Liver (tissue), 10 donors: ENCODE measurements at places on chromosomes 5 and 9. TPM values are rescaled to one million over a fixed set of nuclear protein-coding genes. Genes with fewer than 3 reads are reported as not detected.

The TMEM174 gene
- total RNA-seq = not detected

The GRIA1 gene
- total RNA-seq = not detected

The RNF183 gene
- not detected for total RNA-seq

The FBP2 gene
- total RNA-seq = not detected

- no peak for DNase-seq
Measured at GRCh38 chr5:67204821-67205220, 8.2 kb upstream of the CD180 start.

The LRRC19 gene
- 1.8 TPM for total RNA-seq

GRCh38 chr5:179121667-179122111 is 61.5 kb downstream of the ZNF354C start:
- no peak for DNase-seq

The C9orf152 gene
- not detected for total RNA-seq

GRCh38 chr5:149466457-149466972 is 84.7 kb downstream of the CSNK1A1 start:
- no peak for DNase-seq

The ARL14EPL gene
- total RNA-seq = not detected

DNA sequence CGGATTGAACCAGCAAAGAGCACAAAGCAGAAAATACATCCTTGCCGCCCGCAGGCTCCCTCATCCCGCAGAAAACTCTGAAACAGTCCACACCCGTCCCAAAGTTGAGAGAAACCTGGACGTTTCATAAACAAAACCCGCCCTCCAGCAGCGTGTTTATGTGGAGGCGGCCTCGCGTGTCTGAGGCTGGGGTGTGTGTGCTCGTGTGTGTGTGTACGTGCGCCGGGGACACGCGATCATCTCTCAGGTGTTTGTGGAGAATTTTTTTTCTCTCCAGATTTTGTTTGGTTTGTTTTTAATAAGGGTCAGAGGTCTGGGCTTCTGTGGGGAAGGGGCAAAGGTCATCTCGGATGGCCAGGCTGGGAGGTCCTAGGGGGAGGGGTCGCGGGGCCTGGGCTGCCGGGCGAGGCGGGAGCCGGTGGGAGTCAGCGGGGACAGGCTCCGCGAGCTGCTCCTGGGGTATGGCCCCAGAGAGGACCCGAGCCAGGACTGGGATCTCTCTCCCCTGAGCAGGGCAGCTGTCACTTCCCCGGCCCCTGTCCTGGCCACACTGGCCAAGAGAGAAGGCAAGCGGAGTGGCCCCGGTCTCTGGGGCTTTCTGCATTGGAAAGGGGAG is 206.4 kb downstream of the C9orf50 start:
- peak; percentile 63 for DNase-seq

- no peak for DNase-seq
Measured at GRCh38 chr5:95738072-95738471, 6.9 kb downstream of the RHOBTB3 start.

The IL7R gene
- 1.5 TPM for total RNA-seq

- no peak for DNase-seq
Measured at GRCh38 chr5:177520916-177521513, 4.3 kb upstream of the DDX41 start.

DNA sequence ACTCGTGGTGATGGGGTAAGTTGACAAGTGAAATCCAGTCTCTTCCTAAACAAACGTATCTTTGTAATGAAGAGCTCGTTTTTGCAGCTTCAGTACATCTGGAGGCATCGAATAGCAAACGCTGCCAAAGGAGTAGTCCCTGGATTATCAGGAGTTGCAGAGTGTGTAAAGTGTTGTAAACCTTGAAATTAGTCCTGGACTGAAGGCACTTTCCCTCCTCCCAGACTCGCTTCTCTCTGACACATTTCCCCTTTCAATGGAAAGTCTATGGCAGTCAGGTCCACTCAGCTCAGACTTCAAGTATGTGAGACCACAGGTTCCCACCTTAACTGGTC is 1.5 kb upstream of the PBX3 start:
- no peak for DNase-seq

The ENTREP1 gene
- total RNA-seq = 0.09 TPM

The FRRS1L gene
- 0.08 TPM for total RNA-seq

GRCh38 chr9:29822458-29822857 is 2249.2 kb upstream of the C9orf72 start:
- no peak for DNase-seq

GRCh38 chr5:98065261-98065909 is 708.1 kb upstream of the RGMB start:
- no peak for DNase-seq

The GMCL2 gene
- not detected for total RNA-seq

The LCN2 gene
- total RNA-seq = 7.0 TPM

GRCh38 chr5:160750938-160751657 is 100.9 kb downstream of the ATP10B start:
- no peak for DNase-seq

The ACOT12 gene
- 16.9 TPM for total RNA-seq

DNA sequence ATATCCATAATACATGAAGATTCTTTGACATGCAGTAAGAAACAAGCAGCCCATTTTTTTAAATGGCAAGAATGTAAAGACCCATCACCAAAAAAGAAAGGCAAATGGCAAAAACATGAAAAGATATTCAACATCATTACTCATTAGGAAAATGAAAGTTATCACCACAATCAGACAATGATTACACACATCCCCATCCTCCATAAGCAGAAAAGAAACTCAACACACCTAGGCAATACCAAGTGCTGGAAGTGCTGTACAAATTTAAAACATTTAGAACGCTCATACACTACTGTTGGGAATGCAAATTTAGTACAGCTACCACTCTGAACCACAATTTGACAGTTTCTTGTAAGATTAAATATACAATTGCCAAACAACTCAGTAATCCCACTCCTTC is 466.7 kb downstream of the ACTL7B start:
- no peak for DNase-seq

GRCh38 chr9:129102791-129103594 is 7.6 kb downstream of the CRAT start:
- DNase-seq = peak; percentile 46

DNA sequence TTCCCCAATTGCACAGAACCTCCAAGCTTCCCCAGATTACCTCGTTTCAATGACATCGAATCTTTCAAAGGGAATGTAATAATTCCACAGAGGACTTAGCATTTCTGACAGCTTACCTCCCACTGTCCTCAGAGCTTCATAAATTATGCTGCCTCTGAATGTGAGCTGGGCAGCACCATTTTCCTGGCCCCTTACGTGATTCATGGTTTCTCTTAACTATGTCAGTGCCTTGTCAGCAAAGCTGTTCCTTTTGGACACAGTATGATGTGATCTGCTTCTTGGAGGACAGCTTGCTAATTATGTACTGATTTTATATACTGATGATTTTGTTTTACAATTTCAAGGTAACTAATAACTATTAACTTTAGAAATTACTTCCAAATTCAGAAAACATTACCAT is 27.7 kb upstream of the SSBP2 start:
- DNase-seq = no peak

DNA sequence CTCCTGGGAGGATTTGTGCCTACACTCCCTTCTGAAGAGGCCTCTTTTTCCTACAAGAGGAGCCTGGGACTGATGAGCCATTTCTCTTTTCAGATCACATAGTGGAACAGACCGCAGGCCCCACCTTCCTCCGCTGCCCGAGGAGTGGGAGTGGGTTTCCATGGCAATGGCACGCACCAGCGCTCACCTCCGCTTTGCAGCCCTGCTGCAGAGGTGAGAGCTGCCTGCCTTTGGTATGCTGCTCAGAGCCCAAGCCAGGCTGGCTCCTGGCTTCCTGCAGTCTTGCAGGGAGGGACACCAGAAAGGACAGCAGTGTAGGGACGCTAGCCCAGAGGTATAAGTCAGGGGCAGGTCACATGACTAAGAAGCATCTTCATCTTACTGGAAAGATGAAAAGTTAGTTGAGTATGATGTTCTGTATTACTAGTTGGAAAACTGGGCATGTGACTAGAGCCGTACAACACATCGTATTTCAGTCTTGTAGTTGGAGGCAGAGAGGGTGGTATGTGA is 12.4 kb downstream of the PTTG1 start:
- DNase-seq = no peak

DNA sequence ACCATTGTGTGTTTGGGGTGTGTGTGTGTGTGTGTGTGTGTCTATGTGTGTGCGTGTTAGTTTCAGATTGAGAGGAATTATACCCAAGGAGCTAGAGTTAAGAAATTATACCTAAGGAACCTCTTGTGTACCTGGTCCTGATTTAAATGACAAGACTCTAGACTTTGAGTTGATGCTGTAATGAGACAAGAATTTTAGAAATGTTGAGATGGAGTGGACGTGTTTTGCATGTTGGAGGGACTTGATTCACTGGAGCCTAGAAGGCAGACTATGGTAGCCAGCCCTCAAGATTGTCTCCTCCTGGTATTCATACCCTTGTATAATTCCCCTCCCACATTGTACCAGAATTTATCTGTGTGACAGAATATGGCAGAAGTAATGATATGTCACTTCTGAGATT is 52.4 kb upstream of the HSPB3 start:
- no peak for DNase-seq

DNA sequence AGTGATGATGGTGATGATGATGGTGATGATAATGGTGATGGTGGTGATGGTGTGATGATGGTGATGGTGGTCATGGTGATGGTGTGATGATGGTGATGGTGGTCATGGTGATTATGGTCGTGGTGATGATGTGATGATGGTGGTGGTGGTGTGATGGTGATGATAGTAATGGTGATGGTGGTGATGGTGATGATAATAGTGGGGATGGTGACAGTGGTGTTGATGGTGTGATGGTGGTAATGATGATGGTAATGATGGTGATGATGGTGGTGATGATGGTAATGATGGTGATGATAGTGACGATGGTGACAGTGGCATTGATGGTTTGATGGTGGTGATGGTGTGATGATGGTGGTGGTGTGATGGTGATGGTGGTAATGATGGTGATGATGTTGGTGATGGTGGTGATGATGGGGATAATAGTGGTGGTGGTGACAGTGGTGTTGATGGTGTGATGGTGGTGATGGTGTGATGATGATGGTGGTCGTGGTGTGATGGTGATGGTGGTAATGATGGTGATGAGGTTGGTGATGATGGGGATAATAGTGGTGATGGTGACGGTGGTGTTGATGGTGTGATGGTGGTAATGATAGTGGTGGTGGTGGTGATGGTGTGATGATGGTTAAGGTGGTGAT is 6.5 kb downstream of the STKLD1 start:
- no peak for DNase-seq
